ENCODE measurements at places on chromosomes 6 and 20.

- DNase-seq: no peak
These were observed 51.9 kb upstream of the EXOC2 start for GRCh38 chr6:744666-745353.

- DNase-seq: no peak
These were observed 508.9 kb downstream of the CDH26 start for GRCh38 chr20:60467078-60467477.

- no peak for DNase-seq
These were observed 318.1 kb downstream of the CLIC5 start for GRCh38 chr6:45697605-45698004.

- no peak for DNase-seq
These were observed 191.9 kb downstream of the TSHZ2 start for GRCh38 chr20:53164072-53164471.

GRCh38 chr6:29948277-29948676 is 5.9 kb downstream of the HLA-A start:
- no peak for DNase-seq

DNA sequence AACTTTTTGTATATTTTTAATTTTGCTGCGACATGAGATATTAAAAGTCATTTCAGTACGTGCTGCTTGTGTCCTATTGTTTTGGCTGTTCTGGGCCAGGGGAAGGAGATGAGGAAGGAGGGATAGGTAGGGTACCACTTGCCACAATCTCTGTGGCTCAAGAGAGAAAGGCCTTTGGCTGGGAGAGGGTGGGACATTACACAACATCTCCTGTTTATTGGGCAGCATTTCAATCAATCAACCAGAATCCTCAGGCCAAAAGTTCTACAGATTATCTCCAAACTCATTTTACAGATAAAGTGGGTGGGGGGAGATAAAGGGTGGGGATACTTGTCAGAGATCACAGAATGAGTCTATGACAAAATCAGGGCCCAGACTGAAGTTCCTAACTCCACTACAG is 6.9 kb upstream of the CCM2L start:
- no peak for DNase-seq

DNA sequence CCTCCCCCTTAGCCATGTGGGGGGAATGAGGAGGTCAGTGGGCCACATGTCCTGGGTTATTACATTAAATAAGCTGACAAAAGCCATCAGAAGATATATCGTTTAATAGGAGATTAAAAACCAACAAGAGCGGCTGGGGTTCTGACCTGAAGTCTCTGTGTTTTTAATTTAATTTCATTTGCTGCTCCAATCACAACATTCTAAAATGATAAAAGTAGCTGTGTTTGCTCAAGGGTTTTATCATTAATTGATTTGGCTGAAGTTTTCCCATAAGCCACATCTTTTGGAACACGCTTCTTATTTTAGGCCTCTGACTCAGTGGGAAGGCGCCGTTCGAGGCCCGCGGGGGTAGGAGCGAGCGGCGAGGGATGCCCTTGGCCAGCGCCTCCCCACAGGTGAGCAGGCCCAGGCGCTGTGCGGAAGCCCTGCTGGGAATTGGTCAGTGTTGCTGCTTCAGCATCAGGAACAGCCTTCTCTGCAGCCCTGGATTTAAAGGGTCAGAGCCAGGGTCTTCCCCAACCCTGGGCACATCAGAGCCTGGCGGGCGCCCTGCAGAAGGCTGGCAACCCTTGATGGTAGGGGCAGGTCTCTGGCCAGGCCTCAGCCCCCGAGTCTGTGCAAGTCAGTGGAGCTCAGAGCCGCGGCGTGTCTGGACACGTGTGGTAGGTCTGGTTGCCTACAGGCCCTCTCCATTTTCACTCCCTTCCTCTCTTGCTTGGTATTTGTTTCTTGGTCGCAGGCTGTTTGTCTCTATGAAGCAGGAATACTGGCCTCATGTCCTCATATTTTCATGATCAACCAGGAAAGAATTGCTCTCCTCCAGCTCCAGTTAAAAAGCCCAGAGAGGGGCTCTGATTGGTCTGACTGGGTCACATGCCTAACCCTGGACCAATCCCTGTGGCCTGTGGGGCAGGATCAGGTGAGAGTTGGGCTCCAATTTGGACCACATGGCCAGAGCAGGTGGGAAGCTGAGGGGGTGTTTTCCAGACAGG is 30.9 kb upstream of the MLN start:
- no peak for DNase-seq

- DNase-seq: no peak
These were observed 185 bp upstream of the TNFRSF6B start for GRCh38 chr20:63696306-63696627.

DNA sequence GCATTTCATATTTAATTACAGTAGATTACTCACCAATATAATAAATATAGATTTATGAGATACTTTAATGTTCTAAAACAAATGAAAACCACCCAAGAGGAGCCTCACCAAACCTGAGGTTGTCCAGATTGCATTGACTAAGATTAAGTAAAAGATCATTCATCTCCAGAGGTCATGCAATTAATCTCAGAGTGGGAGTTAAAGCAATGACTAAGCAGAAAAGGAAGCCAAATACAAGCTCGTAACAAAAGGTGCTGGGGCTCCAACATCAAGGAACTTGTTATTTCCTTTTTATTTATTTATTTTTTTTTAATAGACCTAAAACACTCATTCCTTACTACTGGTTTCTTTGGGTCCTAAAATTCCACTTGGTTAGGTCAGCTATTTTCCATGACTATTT is 57.7 kb downstream of the RSPO3 start:
- DNase-seq: no peak

DNA sequence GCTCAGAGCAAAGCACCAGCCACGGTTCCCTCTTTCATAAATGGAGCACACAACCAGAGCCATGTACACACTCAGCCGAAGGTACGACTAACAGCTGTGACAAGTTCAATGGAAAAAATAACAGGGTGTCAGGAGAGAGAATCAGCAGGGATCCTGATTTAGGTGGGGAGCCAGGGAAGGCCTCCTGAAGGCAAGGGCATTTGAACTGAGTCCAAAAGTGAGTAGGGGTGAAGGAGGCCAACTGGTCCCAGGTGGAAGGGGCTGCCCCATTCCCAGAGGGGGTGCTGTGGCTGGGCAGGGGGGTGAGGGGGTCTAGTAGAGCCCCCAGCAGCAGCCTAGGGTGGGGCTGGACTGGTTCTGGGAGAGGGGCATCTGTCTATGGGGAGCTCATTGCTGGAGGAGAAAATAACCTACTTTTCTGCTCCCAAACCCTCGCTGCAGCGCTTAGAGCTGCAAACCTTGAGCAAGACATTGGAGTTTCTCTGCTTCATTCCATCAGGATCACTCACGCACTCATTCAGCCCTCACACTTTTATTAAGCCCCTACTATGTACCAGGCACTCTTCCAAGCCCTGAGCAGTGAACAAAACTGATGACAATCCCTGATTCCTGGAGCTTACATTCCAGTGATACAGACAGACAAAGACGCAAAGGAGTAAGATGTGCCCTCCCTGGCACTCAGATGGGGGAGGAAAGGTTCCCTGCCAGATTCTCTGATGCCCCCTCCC is 113.5 kb downstream of the TOX2 start:
- no peak for DNase-seq

DNA sequence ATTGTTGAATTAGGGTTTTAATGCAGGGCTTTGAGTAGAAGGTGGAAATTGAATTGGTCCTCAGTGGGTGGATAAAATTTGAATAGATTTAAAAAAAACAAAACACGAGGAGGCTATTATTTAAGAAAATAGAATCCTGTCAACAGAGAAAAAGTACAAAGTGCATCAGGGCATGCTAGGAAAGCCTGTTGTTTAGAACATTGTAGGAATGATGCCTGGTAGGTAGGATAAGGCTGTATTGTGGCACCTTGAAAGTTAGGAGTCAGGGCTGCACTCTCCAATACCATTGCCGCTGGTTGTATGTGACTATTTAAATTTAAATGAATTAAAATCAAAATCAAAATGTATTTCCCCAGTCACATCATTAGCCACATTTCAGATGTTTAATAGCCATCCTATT is 363.9 kb downstream of the UTRN start:
- DNase-seq: no peak

DNA sequence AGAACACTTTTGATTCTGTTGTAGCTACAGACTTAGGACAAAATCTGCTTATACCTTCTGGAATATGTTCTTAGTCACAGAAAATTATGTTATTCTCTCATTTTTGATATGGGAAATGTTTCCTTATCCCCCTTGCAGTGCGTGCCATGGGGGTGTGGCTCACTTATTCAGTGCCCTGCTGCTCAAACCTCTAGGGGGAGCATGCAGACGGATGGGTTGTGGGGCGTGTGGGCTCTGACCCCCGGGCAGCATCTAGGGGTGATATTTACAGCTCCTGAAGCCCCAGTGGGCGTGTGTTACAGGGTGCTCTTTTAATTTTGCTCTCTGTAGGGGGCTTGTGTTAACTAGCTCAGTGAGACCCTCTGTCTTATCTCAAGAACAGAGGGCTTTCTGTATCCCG is 61.3 kb upstream of the FERMT1 start:
- DNase-seq: no peak

GRCh38 chr20:49186535-49187329 is 1.4 kb downstream of the STAU1 start:
- peak; percentile 87 for DNase-seq

DNA sequence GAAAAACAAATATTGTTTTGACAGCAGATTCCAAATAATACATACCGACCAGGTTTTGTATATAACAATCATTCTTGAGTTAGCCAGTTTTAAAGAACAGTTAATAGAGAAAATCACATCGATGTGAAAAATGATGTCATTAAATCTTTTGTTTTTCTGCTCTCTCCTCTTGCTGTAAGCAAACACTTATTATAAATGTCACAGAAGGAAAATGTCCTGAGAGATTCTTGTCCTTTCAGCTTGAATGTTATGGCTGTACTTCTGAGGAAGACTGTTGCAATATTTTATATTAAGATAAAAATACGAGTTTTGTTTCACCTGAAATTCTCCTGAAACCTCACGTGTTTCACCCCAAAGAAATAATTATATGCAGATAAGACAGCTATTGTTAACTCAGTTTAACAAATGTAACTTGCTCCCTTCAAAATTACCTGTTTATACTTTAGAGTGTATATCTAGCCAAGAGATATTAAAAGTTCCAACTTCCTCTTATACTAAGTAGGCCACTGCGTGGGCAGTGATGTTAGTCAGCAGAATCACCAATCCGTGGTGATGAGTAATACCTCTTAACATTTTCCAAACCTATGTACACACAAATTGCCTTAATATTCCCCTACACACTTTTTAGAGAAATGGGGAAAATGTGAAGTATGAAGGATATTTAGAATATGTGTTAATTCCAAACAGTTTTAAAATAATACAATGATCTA is 1111.4 kb upstream of the CITED2 start:
- DNase-seq: no peak

GRCh38 chr6:119511024-119511423 is 161.5 kb upstream of the MAN1A1 start:
- DNase-seq: no peak

- peak; percentile 23 for DNase-seq
These were observed 11.8 kb upstream of the IBTK start for GRCh38 chr6:82259389-82259788.

DNA sequence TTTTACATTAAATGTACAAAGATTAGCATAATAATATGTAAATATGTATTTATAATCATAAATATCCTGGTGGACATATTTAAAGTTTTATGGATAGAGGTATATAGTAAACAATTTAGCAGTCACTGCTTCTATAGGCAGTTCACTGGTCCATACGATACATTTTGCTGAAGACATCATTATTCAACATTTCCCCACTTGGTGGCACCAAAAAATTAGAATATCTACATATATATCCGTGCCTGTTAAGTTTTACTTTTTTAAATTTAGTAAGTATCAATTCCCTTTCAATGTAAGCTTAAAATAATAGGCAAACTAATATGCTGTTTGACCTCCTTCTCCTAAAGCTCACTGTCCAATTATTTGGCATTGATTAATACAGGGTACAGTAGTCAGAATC is 64.2 kb downstream of the LMBRD1 start:
- peak; percentile 47 for DNase-seq

DNA sequence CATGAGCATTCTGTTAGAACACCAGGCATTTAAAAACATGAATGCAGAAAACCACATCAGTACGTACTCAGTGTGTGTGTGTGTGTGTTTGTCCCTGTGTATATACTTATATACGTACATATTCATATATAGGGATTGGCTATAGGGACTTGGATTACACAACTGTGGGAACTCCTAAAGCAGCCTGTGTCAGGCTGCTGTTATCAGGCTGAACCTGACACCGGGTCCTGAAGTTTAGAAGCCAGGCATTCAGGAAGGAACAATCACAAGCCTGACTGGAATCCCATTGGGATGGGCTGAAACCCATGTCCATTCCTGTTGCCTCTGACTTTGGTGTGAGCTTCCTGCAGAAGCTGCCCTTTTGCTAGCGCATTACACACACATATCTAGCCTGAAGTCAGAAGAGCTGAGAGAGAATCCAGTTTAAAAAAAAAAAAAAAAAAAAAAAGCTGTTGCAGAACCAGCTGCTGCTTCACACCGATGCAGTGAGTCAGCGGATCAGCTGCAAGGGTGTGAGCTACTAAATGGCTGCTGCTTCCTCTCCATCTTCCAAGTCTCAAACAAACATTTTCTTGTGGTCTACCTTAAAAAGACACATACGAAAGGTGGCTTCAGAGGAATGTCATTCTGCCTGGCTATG is 348.1 kb downstream of the THBS2 start:
- DNase-seq: no peak

GRCh38 chr20:4052554-4052953 is 37.2 kb upstream of the RNF24 start:
- no peak for DNase-seq

GRCh38 chr6:167711768-167712730 is 114.7 kb upstream of the AFDN start:
- no peak for DNase-seq

GRCh38 chr20:41567615-41568014 is 50.6 kb downstream of the CHD6 start:
- DNase-seq: no peak

DNA sequence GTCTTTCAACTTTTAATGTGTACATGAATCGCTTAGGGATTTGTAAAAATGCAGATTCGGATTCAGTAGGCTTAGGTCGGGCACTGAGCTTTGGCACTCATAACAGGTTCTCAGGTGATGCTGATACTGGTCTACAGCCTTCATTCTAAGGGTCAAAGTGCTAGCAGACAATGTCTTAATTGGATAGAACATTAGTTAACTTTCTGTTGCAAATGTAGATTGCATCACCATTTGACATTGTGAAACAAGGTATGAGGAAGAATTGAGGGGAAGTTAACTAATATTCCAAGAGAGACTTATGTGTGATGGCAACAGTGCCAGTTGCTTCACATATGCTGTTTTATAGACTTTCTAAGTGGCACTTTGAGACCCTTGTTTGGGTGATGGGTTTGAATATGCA is 86.9 kb downstream of the MLIP start:
- no peak for DNase-seq

- DNase-seq: peak; percentile 27
These were observed 258.9 kb downstream of the GJA1 start for GRCh38 chr6:121694389-121694788.

DNA sequence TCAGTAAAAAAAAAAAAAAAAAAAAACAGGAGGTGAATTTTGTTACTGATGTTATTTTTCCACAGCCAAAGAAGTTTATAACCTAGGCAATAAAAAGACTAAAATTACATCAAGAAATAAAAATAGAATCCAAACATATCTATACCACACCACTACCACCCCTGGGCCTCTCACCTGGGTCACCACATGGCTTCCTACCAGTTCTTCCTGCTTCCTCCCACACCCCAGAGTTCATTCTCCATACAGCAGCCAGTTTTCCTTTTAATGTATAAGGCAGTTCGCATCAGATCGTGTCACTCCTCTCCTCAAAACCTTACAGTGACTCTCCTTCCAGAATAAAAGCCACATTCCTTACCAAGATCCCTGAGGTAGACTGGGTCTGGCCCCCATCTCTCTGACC is 23.9 kb downstream of the ROS1 start:
- DNase-seq: no peak

All from muscle of leg (tissue), 16 donors.